ENCODE measurements at places on chromosomes 6 and 20.

GRCh38 chr6:106145741-106146227, 59.6 kb downstream of the PRDM1 start:
- DNase-seq: no peak

- no peak for DNase-seq
These were observed 151.7 kb downstream of the THBS2 start for GRCh38 chr6:169101981-169102380.

GRCh38 chr20:63454731-63455567, 17.5 kb downstream of the KCNQ2 start:
- DNase-seq: no peak

DNA sequence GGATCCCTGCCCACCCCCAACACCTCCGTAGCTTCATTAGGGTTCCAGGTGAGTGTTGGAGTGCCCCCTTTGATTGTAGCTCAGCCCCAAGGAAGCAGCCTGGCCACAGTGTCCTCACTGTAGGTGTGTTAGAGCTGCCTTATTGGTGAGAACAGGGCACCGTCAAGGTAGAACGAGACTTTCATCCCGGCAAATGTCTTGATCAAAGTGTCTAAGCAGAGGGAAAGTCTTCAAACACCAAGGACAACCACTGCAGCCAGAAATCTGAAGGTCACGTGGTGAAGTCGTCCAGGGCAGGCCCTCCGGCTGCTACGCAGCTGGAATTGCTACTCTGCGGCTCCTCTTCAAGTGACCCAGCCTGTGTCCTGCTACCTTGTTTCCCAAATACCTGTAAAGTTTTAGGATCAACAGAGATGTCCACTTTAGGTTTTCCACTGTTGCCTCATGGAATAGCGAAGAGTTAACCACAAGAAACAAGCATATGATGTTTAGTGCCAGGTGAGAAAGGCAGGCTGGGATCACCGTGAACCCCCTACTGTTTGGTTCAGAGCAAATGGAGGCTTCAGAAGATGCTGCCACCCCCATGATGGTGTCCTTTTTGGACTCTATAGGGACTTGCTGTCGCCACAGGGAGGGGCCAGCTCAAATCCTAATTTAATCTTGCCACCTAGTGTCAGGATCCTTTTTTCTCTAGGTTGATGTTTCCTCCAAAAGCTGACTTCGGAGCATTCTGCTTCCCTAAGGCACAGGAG, 1.7 kb upstream of the DLL1 start:
- no peak for DNase-seq

DNA sequence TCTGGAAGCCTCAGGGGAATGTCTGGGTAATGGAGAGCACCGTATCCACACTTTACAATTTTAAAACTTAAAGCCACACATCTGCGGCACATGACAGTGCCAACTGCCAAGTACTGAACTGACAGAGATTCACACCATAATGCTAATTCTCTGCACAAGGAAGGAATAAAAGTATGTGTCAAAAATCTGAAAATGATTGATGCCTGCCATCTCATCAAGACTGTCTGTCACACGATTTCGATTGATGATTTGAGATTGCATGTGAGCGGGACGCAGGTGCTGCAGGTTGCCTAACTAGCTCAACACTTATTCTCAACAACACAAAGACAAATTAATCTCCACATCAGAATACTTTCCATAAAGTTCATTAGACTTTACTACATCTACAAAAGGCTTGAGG, 391.2 kb downstream of the PRKN start:
- no peak for DNase-seq
